ENCODE measurements at places on chromosomes 12 and 14. TPM values are rescaled to one million over a fixed set of nuclear protein-coding genes. Genes with fewer than 3 reads are reported as not detected.

INHBC gene
- not detected for total RNA-seq

- DNase-seq, result no peak
These were observed at the start of gene MSI1 for GRCh38 chr12:120368789-120369602. Gene MSI1, minus strand, starts transcription at chr12:120369164. Its CDS starts 73 bp downstream, at chr12:120369091.

DNA sequence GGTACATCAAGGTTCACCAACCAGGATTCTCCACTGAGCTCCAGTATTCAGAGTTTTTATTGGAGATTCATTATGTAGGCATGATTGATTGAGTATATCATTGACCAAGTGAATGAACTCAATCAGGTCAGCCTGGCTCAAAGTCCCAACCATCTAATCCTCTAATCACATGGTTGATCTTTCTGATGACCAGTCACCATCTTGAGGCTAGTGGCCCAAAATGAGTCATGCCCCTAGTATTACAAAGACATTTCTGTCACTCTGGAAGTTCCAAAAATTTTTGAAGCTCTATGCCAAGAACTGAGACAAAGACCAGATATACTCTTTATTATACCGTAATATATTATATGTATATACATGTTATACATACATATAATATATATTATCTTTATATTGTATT lies 75.9 kb upstream of the ATF7IP start:
- DNase-seq, result no peak

HOXC9 gene
- total RNA-seq, result 1.7 TPM

- DNase-seq, result no peak
These were observed 127.4 kb upstream of the ARHGAP5 start for GRCh38 chr14:31949709-31950108.

- DNase-seq, result no peak
These were observed 168.2 kb upstream of the TMEM132C start for GRCh38 chr12:128098730-128099129.

DNA sequence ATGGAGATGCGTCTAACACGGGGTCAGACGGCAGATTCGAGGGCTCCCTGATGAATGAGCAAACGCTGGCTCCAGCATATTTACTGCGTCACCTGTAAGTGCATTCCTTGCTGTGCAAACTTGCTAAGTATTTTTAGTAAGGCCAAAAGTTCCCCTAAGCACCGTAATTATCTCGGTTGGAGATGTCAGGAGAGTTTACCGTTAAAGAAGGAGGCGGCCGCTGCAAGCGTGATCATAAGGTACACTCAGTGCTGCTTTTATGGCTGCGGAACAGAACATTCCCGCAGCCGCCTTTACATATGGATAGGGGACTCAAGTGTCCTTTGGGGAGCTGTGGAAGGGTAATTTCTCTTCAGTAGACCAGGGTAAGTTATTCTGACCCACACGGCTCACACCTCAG lies 175.6 kb downstream of the GLT1D1 start:
- no peak for DNase-seq

PAX9 gene
- not detected for total RNA-seq

All from Peyer's patch (tissue), 4 donors.